ENCODE measurements at places on chromosomes 12 and 14.

- no peak for DNase-seq
These were observed 131.9 kb upstream of the CAND1 start for GRCh38 chr12:67137256-67137655.

GRCh38 chr14:103820908-103821307 is 26.5 kb downstream of the PPP1R13B start:
- DNase-seq = no peak

DNA sequence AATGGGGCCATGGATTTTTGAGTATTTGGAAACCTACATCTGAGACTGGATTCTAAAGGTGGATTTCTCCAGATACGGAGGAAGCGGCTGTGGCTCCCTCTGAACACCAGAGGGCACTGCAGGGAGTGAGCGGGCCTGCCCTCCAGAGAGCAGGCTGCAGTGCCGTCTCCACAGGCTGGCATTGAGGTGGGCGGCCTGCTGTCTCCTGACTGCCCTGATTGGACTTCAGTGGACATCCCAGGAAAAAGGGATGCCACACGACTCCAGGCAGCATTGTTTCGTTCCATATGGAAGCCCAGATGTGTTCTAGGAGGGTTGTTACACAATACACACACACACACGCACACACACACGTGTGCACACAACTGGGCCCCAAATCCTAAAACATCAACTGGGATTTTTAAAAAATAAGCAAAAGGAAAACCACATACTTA is 20.9 kb upstream of the ANO2 start:
- DNase-seq = peak; percentile 64

DNA sequence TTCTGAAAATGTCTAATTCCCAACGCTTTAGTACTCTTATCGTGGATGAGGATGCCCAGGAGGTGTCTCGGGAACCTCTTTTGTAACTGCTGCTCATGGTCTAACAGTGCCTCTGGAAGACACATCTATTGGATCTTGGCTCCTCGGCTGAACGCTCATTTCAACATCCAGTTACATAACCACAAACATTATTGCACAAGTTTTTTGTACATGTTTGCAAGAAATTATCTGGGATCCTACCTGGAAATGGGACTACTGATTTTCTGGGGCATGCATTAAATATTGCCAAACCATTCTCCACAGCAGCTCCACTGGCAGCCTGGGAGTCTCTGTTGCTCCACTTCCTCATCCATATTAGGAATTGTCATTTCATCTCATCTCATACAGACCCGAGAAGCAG is 117.5 kb upstream of the EVL start:
- no peak for DNase-seq

GRCh38 chr14:23306412-23307145 is at the start of gene BCL2L2:
TSS of gene BCL2L2 (plus strand) at chr14:23306833. CDS start at chr14:23307768, 935 bp downstream.
- no peak for DNase-seq

GRCh38 chr14:72881543-72881942 is 12.4 kb downstream of the DPF3 start:
- DNase-seq = no peak

GRCh38 chr12:101941306-101942249 is 64.2 kb downstream of the DRAM1 start:
- DNase-seq = no peak

Measured in stimulated activated effector memory CD8-positive, alpha-beta T cell treated with anti-CD3 and anti-CD28 coated beads, Interleukin-12 subunit alpha, Interleukin-12 subunit beta, amount 100 ng/mL, for 72 hours (primary cell).